Glomerular endothelial cell (primary cell): ENCODE measurements at places on chromosomes 5 and 9.

- DNase-seq: no peak
These were observed 581.0 kb upstream of the RORB start for GRCh38 chr9:73916016-73916673.

DNA sequence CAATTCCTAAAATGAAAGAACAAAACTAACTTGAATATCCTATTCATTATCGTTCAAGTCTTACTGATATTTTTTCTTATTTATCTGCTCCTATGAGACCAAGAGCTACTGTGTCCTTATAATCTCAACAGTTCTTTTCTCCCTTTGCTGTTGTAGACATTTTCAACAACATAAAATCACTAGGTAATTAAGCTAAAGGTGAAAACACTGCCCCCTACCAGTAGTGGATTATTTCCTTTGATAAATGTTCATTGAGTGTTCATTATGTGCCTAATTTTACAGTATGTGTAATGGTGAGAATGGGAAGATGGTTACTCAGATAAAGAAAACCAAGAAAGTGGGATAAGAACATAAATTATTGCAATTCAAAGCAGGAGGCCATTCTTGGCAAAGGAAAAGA lies 41.4 kb upstream of the PAPPA start:
- no peak for DNase-seq

DNA sequence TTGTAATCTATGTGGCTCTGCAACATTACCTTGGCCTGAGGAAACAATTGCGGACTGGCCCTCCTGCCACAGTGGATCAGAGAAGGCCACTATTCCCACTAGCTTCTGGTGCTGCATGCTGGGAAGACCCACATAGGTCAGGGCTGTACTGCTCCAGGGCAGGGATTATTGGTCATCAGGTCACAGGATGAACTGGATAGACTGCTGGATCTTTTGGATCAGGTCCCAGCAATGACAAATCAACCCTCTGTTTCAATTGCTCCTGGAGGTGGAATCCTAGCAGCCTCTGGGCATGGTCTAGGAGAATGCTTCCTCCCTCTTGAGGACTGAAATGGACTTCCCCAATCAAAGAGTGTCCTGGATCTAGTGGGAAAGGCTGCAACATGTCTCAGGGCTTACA lies 66.7 kb upstream of the PHF24 start:
- no peak for DNase-seq

GRCh38 chr5:88872971-88873370 lies 10.0 kb downstream of the MEF2C start:
- no peak for DNase-seq

DNA sequence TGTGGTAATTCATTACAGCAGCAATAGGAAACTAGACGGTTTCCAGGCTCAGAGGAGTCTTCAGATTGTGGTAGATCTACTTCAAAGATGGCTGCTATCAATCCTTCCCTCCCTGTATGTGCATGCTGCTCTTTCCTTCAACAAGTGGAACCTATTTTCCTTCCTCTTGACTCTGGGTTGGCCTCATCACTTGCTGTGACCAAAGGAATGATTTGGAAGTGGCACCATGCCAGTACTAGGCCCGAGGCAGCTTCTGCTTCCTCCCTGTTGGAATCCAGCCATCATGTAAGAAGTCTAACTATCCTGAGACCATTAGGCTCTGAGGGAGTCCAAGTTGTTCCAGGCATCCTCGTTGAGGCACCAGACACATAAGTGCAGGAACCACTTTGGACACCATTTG lies 46.5 kb upstream of the MCTP1 start:
- DNase-seq: no peak

DNA sequence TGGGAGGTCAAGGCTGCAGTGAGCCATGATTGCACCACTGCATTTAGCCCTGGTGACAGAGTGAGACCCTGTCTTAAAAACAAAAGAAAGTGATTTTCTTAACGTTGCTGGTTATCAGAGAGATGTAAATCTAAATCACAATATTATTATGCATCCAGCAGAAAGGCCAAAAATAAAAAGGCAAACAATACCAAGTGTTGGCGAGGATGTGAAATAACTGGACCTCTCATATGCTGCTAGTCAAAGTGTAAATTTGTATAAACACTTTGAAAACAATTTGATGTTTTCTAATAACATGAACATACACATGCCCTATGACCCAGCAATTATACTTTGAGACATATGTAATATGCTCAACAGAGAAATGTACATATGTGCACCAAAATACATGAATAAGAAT lies 110.7 kb upstream of the CNTLN start:
- DNase-seq: no peak
